ENCODE measurements at places on chromosomes 1 and 21.

DNA sequence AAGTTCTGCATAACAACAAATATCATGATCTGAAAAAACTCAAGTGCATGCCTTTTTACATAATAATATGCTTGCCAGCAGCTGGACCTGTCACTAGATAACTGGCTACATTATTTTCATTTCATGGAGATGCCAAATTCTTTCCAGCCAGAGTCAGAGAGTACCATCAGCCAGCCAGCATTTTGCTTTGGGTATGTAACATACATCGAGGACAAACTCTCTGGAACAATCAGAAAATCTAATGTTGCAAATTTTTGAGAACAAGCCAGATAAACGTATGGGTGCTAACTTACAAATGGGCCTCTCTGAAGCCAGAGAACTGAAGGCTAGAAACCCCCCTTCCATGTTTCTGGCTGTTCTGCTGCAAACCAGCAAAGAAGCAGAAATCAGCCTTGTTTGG, 76.3 kb upstream of the BACE2 start:
- DNase-seq, result no peak

- DNase-seq, result no peak
These were observed 236.4 kb downstream of the SPATA17 start for GRCh38 chr1:217867446-217867995.

- no peak for DNase-seq
These were observed 93.0 kb upstream of the TENT5C start for GRCh38 chr1:117512728-117513321.

DNA sequence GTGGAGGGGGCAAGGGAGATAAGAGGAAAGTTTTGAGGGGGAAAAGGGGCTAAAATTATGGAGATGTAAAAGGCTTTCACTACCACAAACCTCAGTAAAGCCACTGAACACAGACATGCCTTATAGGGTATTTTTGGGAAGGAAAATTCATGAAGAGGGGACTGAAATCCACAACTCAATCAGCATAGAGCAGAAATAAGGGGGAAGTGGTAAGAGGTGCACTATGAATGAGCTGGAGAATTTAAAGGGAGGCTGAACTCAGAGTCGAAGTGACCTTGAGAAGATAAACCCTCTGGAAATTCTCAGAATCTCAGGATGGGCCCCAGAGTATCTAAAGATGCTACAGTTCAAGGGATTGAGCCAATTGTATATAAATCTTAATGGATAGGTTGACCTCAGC, 15.3 kb downstream of the RHEX start:
- DNase-seq, result no peak

DNA sequence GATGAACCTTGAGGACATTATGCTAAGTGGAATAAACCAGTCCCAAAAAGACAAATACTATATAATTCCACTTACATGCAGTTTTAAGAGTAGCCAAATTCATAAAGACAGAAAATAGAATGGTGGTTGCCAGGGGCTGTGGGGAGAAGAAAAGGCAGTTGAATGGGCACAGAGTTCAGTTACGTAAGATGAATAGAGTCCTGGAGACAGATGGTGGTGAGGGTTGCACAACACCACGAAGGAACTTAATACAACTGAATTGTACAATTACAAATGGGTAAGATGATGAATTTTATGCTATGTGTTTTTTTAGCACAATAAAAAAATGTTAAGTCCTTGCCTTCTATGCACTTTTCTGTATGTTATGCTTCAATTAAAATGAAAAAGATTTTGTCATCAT, 66.6 kb downstream of the CD34 start:
- DNase-seq, result no peak

- no peak for DNase-seq
These were observed 61.7 kb downstream of the KCNN3 start for GRCh38 chr1:154808261-154808908.

DNA sequence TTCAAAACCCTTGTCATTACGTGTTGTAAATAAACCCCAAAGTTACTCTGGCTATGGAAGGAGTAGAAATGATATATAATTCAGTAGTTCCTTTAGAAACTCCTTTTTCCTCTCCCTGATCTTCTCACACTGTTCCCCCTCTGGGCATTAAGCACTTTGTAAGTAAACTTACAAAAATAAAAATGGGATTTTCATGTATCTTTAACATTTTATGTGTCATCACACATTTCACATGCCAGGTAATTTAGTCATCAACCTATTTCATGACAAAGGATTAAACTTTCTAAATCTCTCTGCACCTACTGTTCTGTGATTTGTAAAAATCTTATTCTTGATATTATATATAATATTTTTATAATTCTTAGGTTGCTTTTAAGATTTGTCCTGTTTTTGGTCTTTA, 176.9 kb downstream of the NEK7 start:
- no peak for DNase-seq

GRCh38 chr1:178418284-178418955, 78.3 kb downstream of the CLEC20A start:
- DNase-seq, result no peak

DNA sequence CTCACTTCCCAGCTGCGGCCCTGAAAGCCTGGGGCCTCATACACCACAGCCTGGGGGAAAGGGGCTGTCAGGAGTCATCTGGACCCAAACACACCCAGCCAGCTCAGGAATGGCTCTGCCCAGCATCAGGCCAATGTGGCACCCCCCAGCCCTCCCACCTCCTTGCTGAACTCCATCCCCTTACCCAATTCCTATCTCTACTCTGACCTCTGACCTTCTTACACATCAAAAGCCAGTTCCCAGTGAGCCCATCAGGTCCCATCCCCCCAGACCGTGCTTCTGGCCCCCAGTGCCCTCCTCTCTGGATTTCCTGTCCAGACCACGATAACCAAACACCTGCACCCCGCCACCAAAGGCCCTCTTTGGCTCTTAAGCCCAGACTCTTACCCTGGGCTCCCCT, 16.3 kb downstream of the CRYBG2 start:
- no peak for DNase-seq

DNA sequence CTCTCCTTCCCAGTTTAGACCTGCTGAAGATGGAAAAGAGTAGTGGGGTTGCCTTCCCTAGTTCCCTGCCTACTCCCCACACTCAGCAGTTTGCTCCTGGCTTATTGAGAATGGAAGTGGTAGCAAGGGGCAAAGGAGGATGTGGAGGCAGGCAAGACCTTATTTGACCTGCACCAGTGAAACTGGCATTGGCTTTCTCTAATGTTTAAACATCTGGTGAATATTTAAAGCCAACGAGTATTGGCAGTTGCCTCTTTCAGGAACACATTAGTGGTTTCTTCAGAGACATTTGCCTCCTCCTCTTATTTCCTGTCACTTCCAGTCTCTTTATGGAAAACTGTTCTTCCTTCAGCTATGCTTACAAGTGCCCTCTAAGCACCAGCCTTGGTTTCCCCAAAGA, 62.4 kb upstream of the VAV3 start:
- no peak for DNase-seq

DNA sequence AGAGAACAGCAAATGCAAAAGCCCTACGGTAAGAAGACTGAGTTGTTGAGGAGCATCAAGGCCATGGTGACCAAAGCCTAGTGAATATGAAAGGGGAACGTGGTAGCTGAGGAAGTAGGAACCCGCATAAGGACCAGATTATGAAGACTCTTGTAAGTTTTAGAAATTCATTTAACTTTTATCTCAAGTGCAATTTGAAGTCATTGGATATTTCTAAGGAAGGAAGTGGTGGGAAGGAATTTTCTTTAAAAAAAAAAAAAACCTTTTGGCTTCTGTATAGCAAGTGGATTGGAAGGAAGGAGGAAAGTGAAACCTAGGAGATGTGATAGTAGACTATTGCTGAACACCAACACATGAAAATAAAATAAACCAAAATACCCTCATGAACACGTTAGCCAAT, 119.0 kb downstream of the TNFSF18 start:
- no peak for DNase-seq

- no peak for DNase-seq
These were observed 95.5 kb downstream of the NGF start for GRCh38 chr1:115242543-115242942.

- no peak for DNase-seq
These were observed 11.7 kb upstream of the CD55 start for GRCh38 chr1:207309745-207310273.

DNA sequence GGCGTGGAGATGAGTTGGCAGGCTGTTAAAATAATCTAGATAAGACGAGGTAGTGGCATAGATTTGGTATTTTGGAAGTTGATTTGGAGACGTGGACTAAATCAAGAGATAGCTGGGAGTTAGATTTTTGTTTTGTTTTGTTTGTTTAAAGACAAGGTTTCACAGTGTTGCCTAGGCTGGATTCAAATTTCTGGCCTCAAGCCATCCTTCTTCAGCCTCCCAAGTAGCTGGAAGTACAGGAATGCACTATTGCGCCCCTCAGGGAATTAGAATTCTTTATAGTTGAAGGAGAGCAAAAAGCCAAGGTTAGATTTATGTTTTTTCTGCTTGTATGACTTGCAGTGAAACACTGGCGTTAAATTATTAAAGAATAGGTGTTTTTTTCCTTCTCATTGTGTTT, 22.3 kb upstream of the SNRPE start:
- DNase-seq, result no peak

GRCh38 chr21:14088391-14088790, 122.4 kb downstream of the LIPI start:
- DNase-seq, result no peak

GRCh38 chr21:30116479-30116878, 50.1 kb downstream of the CLDN17 start:
- no peak for DNase-seq

GRCh38 chr1:59947047-59947938, 20.7 kb upstream of the CYP2J2 start:
- DNase-seq, result peak; percentile 47

GRCh38 chr1:161226320-161226711, 456 bp downstream of the TOMM40L start:
- DNase-seq, result no peak

GRCh38 chr1:30378991-30379581, 344.3 kb downstream of the MATN1 start:
- DNase-seq, result peak; percentile 82

- no peak for DNase-seq
These were observed 24.6 kb upstream of the PRSS38 start for GRCh38 chr1:227790868-227791267.

GRCh38 chr1:6554907-6555778, at the start of gene TAS1R1:
Gene TAS1R1, plus strand, starts transcription at chr1:6555307. Its CDS starts 67 bp downstream, at chr1:6555374.
- no peak for DNase-seq

DNA sequence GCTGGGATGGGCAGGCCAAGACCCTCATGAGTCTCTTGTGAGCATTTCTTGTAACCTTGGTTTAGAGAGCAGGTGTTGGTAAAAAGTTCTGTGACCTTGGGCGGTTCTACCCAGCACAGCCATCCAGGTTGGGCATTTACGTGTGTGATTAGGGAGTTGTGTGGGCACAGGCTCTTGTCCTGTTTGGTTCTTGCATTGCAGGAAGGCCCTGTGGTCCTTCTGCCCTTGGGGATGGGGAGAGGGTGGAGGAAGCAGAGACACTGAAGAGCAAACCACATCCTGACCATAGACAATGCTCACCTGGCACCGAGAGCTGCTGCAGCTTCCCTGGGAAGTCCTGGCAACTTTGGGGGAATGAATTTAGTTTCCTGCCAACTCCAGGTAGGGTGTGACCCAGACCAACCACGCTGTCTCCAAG, 25.6 kb downstream of the RNF187 start:
- no peak for DNase-seq

- no peak for DNase-seq
These were observed 47.9 kb downstream of the RALGPS2 start for GRCh38 chr1:178772952-178773351.

DNA sequence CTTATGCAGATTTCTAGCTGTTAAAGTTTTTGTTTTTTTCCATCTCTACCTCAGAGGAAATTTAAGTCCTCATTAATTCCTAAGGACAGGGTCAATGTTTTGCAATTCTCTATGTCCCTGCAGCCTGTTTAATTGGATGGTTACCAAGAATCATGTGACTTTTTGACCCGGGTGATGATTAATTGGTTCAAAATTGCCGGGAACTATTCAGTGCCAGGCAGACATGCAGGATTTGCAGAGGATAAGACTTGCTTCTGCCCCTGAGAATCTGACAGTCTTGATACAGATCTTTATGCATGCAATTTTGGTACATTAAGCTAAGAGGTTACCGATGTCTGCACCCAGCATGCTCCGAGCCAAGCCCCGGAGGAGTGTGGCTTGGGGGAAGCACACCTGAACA, 87.9 kb downstream of the PLPP3 start:
- DNase-seq, result no peak

DNA sequence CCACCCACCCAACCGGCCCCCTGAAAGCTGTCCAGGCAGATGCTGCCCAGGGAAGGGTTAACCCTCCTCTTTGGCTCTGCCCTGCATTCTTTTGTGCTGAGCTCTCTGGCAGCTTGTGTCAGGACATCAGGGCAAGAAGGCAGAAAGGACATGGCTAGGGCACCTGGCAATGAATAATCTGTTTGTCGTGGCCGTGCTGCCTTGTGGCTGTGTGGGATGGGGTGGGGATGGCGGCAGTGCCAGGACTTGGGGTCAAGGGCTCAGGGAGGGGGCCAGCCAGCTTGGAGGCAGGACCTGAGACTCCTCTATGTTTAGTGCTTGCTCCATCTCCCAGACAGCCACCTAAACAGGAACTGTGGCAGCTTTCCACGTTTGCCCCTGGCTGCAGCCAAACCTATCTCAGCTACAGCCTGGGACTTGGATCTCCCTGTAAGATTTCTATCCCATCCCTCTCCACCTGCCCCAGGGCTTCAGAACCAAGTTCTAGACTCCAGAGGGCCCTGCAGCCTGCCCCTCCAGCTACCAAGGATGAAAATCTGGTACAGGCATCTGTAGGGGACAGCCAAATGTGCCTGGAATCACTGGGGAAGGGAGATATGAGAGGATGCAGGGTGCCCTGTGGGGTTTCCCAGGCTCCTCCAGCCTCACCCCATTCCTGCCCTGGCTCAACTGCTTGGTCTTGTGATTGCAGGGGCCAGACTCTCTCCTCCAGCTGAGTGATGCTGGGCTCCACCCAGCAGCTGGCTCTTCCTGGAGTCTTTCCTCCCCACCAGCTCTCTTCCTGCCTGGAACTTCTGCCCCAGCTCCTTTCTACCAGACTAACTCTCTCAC, 9.6 kb upstream of the GPR37L1 start:
- no peak for DNase-seq

- DNase-seq, result peak; percentile 81
These were observed 78.0 kb downstream of the STUM start for GRCh38 chr1:226626577-226626956.

- no peak for DNase-seq
These were observed 959 bp downstream of the AKR7A3 start for GRCh38 chr1:19287436-19288185.
